ENCODE measurements at places on chromosomes 7 and 10.
A peak's percentile ranks its signal among the peaks of the same experiment; 100 is the strongest.

DNA sequence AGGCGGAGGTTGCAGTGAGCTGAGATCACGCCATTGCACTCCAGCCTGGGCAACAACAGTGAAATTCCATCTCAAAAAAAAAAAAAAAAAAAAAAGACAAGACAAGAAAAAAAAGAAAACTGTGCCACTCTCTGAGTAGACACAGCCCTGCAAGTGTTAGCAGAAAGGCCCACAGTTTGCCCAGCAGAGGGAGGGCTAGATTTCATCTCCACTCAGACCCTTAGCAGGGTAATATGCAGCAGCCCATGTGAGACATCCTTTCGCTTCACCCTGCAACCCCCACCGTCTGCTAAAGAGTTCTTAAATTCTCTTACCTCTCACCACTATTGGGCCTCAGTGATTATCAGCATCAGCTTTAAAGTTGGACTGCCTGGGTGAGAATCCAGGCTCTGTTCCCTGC lies 38.2 kb downstream of the CTNNA3 start:
- DNase-seq = no peak

DNA sequence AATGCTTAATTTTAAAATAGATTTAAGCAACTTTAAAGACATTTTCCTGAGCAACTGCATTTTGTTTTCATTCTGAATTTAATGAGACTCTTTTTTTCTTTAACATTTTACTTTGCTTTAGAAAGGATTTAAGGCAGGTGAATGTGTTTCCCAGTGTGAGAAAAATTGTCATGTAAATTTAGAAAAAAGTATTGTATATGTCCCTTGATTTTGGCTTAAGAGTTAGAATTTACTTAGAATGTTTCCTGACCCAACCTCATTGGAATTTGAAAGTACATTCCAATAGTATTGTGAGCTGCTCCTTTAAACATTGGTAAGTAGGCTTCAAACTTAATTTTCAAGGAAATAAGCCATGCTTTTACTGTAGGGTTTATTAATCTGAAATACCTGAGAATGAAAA lies 110.2 kb downstream of the PTEN start:
- DNase-seq = no peak

- DNase-seq = no peak
Observed at GRCh38 chr7:51521054-51521453, 204.4 kb upstream of the COBL start.

DNA sequence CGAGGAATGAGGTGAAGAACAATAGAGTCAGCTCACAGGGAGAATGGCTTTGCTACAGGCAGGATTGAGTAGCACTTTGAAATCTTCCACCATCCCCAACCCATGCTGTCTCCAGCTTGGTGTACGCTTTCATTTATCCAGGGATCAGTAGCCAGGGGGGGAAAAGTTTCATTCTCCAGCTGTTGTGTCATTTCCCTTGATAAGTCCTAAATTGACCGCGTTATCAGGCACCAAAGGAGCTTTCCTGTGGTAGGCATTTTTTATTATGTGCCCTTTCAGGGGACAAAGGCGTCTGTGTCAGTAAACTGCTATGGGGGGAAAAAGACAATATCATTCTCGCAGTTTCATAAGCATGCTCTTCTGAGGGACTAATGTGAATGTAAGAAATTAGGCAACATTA lies 106.6 kb upstream of the YAE1 start:
- DNase-seq = no peak

DNA sequence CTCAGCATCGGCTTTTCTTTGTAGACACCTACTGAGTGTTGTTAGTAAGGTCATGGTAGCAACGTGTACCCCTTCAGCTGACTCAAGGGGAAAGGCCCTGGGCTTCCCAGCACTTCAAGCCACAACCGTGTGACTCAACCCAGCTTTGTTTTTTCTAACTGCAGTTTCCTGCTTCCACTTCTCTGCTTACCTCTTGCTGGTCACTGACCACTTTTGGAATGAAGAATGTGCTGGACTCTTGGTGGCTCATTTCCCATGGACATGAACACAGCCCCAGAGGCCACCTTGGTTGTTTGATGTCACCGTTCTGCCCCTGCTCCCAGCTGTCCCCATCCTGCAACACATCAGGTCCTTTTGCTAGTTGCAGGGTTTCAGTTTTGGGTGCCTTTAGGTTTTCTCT lies 69.5 kb upstream of the ZNF438 start:
- DNase-seq = peak; percentile 88

DNA sequence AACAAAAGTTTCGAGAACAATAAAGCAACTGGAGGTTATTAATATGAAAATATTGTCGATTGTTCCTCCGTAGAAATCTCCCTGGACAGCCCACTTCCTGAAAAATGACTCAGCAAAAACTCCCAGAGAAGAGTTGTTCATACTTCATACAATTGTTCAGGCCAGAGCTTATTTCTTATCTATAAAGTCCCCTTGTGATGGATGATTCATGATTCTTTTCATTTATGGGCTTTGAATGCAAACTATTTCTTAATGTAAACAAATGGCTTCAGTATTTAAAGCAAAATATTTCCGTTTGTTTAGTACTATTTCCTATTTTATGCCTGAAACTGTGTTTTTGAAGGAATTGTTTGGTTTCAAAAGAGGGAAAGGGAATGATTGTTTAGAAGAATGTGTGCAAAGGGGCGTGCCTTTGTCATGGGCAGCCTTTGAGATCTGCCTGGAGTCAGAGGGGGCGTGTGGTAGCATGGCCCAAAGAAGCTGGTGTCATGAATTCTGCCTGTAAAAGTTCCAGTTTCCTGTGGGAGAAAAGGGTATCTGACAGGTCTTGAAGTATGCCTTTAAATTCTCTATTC lies 26.2 kb upstream of the EXOC6 start:
- peak; percentile 76 for DNase-seq

- DNase-seq = no peak
Observed at GRCh38 chr10:118971187-118971586, 58.3 kb upstream of the NANOS1 start.

- DNase-seq = peak; percentile 45
Observed at GRCh38 chr7:41574377-41574776, 128.5 kb downstream of the INHBA start.

- no peak for DNase-seq
Observed at GRCh38 chr7:87083865-87084519, 24.5 kb upstream of the ELAPOR2 start.

DNA sequence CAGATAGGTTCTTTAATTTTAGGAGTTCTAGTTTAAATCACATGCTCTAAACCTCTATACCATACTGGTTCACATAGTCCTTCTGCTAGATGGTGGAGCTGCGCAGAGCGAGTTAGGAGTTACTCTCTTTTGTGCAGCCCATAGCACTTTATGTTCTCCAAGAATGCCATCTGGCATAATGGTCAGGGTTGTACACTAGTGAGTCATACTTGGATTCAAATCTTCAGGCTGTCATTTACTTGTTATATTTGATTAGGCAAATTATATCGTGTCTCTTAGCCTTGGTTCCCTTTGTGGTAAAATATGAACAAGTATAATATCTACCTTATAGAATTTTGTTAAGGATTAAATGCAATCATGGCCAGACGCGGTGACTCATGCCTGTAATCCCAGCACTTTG lies 1078.3 kb downstream of the NRG3 start:
- no peak for DNase-seq

DNA sequence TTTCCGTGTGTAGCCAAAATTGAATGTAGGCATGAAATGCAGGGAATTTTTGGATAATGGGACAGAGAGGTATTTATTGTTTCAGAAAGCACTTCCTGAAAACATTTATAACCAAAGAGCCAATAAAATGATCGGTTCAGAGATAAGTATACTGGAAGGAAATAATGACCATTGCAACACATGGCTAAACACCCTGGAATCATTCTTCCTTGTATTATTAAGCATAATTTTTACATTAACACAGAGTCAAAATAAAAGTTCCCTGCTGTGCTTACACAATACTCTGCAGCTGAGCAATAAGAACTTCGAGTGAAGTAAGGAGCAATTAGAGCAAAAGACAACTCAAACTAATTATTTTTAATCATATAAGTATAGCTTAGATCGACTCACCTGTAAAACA lies 648.3 kb downstream of the TNS3 start:
- DNase-seq = no peak

- DNase-seq = no peak
Observed at GRCh38 chr7:8128449-8129317, 133.3 kb downstream of the ICA1 start.

DNA sequence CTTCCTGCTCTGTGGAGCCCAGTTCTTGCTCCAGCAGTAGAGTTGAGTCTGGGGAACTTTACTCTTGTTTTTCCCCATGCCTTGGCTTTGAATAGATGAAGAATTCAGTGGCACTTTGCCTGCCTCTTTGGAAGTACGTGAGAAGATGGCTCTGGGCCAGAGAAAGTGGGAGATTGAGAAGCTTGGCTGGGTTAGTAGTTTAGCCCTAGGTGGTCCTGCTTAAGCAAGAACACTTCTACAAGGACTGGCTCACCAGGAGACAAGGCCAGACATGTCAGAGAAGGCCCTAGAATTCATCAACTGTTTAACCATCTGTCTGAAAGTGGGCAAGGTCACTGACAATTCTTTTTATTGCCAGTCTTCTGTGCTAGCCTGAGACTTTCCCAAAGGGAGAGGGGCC lies 410.3 kb downstream of the TYW1 start:
- DNase-seq = no peak

DNA sequence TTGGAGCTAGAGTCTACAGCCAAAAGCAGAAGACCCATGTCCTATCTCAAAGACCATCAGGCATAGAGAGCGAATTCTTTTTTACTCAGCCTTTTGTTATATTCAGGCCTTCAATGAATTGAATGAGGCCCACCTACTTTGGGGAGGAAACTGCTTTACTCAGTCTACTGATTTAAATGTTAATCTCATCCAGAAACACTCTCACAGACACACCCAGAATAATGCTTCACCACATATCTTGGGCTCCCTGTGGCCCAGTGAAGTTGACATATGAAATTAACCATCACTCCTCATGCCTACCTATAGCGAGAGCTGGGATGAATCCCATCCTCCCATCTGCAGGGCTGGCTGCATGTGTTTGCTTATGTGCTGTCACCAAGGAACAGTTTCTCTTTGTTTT lies 26.0 kb upstream of the SORCS3 start:
- no peak for DNase-seq

GRCh38 chr10:67477868-67478267 lies 218.1 kb downstream of the CTNNA3 start:
- DNase-seq = no peak

DNA sequence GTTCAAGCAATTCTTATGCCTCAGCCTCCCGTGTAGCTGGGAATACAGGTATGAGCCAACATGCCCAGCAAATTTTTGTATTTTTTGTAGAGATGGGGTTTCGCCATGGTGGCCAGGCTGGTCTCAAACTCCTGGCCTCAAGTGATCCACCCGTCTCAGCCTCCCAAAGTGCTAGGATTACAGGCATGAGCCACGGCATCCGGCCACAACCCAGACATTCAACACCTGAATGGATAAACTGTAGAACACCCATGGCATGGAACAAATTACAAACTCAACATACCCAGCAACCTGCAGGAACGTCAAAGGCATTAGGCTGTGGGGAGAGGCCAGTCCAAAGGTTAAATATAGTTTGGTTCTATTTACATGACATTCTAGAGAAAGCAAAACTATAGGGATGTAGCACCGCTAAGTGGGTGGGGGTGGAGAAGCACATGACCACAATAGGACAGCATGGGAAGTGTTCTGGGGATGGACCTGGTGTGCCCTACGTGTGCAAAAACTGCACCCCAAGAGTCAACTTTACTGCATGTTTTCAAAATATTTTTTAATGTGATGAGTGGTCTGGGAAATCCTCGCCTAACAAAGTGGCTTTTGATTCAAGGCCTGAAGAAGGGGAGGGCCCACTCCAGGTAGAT lies 6.5 kb upstream of the PGAM2 start:
- no peak for DNase-seq

DNA sequence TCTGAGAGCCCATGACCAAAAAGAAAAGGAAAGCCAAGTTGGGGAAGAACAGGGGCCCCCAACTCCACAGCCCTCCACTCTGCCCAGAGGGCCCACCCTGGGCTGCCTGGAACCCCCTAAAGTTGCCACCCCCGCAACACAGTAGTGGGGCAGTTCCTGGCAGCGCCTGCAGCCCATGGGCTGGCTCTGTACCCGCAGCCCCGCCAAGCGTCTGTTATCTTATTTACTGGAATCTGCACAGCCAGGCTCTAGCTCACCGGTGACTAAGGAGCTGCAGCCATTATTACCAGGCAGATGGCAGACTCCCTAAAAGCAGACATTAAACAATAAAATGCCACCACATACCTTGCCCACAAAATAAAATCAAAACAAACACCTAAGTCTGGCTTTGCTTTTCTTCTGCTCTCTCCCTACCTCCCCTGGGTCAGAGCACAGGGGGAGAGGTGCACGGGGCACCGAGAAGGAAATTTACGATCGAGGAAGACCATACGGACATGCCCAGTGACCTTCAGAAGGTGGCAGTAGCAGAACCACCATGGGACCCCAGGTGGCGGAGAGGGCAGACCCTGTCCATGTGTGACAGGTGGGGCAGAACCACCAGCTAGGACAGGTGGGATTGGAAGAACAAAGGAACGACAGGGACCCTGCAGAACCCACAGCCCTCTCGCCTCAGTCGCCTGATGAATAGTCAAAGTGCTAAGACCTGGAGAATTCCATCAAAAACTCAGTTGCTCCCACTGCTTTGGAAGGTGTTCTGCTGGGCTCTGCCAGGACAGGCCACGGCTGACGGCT lies 66.3 kb downstream of the PRKAG2 start:
- no peak for DNase-seq

- DNase-seq = no peak
Observed at GRCh38 chr10:103901299-103901698, 16.7 kb downstream of the STN1 start.

DNA sequence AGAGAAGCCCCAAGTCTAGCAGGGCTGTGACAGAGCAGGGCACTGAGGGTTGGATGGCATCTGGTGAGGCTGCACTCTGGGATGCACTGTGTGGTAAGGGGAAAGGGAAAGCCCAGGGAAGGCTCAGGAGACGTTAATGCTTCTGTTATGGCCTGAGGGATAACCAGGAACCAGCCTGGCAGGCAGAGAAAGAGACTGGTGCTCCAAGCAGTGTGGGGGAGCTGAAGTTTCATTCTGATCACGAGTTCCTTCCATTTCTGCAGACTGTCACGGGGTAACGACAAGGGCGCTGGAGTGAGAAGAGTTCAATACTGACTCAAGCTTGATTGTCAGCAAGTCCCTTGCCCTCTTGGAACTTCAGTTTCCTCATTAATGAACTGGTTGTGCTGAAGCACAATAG lies 730.9 kb downstream of the GRID1 start:
- DNase-seq = no peak

GRCh38 chr10:3874990-3875841 lies 90.2 kb upstream of the KLF6 start:
- DNase-seq = no peak

GRCh38 chr10:112605063-112605462 lies 158.0 kb downstream of the VTI1A start:
- no peak for DNase-seq

GRCh38 chr7:136055266-136055665 lies 78.1 kb upstream of the MTPN start:
- DNase-seq = no peak

GRCh38 chr7:102473271-102473991 lies 5.3 kb downstream of the POLR2J start:
- no peak for DNase-seq

DNA sequence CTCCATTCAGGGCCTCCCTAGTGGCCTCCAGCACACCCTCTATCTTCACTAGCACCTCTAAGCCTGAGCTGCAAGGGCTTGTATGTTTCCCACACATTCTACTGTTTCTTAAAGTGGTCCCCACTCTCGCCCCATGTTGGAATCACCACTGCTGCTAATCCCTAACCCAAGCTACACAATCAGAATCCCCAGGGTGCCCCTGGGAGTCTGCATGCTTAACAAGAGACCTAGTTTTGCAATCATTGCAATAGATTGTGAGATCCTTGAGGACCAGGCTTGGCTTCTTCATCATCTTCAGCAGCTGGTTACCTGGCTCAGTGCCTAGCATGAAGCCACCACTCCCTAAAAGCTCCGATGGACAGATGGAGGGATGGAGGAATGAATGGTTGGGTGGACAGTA lies 113.9 kb downstream of the MYOF start:
- no peak for DNase-seq
